Left forelimb (tissue), 1 donor: ENCODE measurements at places on chromosomes 6 and 20.

DNA sequence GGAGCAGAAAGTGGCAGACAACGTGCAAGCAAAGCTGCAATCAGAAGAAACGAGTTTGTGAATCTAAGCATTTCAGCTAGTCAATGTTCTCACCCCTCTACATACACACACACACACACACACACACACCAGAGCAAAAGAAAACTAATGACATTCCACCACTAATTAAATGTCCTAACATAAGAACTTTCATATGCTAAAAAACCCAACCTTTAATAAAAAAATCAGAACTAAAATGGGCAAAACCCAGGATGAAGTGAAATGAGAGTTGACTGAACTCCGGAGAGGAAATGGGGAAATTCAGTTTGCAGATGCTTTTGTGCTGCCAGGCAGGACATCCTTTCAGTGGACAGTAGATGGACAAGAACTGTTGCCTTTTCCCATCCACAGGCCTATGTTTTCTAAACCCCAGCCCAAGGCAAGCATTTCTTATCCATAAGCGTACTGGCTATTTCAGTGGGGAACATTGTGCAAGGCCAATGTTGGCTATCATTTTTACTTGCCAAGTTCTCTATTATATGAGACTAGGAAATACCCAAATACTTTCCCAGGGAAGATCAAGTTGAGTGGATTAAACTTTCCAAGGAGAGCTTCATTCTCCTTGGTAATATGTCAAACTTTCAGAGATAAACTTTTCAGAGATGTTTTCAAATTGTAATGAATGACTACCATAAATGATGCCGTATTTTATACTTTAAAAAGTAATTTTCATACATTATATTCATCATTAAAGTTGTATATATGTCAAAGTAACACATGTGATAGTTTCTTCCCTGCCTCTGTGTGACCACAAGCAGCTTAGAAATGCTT, 27.3 kb downstream of the RIN2 start:
- no peak for DNase-seq

DNA sequence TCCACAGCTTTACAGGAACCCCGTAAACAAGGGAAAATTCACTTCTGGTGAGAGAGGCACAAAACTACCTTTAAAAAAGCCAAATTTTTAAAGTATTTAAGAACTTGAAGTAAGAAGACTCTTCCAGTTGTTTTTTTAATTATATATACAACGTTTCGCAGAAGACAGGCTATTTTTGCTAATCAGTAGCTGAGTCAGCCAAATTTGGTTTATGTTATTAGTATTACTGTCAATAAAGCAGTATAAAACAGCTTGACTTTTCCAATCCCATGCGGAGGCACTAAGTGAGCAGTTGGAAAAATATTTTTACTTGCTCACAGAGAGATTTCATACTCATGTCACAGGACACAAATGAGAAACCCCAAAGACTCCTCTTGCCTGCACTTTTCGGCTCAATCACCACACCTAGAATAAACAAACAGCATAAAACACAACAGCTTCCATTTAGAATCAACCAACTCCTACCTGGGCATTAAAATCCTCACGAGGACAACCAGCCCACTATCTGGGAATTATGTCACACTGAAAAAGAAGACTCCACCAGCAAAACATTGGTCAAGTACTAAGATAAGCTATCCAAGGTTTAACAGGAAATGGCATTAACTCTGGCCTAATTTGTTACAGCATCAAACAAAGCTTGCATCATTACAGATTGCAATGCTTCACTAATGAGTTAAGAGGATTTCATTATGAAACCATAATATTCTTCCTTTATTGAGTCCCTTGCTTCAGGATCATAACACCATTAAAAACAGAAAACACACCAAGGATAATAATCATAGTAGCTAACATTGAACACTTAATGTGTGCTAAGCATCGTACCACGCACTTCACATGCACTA, 26.3 kb downstream of the ELOVL5 start:
- no peak for DNase-seq

DNA sequence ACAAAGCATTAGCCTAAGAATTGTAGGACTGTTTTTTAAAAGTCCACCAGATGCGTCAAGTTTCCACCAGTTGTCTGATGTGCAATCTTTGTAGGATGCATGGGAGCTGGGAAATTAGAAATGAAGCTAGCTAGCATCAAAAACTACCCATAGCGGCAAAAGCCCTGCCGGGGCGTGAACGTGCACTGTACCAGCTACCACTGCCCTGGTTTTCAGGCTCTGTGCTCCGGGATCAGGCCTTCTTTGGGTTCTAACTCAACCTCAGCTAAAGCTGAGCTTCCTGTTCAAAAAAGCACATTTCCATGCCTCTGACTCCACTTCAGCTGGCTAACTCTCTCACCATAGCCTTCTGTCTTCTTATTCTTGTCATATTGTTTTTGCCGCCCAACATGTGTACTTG, 26.9 kb upstream of the FUCA2 start:
- no peak for DNase-seq

DNA sequence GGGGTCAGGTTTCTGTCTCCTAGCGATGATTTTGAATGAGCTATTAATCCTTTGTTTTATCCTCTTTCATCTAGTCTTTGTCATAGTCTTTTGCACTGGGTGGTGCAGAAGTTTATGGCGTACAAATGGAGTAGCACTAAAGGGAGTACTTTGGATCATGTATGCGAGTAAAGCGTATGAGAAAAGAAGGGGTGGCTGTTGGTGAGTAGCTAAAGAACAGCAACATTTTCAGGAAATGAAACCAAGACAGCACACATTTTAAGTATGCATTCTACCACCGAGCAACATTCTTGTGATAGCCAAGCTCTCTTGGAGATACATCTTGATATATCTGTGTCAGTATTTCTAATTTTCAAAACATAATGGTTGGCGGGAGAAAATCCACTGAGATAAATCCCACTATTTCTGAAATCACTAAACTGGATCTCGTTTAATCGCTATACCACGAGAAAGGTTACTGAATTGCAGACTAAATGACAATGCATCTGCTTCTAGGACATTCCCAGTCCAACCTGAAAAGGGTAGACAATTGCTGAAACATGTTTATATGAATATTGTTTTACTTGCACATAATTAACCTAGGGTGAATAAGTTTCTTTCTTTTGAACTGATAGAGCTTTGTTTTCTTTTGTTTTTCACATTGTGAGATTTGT, 196.1 kb downstream of the TRIM27 start:
- no peak for DNase-seq

DNA sequence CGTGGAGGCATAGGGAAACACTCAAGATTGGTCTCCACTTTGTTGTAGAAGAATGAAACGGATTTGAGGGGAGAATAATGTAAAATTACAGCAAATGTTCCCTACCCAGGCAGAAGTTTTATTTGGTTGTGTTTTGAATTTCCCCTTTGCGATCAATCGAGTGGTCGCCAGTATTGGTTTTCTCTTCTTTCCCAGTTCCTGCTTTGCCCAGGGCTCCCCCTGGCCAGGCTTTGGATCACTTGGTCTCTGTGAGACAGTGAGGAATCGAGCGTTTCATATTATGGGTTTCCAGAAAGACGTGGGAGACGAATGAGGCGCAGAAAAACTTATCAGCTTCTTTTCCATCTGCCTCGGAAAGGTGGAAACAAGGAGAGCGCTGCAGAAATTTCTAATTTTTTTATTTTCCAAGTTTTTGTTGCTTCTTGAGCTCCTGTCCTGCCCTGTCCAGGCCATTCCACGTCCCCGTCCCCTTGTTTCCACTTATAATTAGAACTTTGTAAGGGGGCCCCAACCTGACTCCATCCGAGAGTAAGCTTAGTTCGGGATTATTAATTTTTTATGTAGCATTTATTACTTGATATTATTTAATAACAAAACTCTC, 7.5 kb upstream of the TBX18 start:
- no peak for DNase-seq

- DNase-seq, result no peak
Measured at GRCh38 chr6:20186981-20187380, 25.3 kb downstream of the MBOAT1 start.

DNA sequence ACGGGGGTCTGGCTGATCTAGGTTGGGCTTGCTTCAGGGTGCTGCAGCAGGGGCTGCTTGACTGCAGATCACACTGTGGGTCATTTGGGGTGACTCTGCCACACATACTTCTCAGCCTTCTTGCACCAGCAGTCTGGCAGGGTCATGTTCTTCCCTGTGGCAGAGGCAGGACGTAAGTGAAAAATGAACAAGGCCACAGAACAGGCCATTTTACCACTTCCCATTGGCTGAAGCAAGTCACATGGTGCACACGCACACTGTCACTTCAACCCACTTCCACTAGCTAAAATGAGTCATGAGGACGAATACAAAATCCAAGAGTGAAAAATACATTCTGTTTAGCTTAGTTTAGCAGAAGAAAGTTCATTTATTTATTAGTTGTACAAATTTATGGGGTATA, 168.6 kb upstream of the GGTLC1 start:
- DNase-seq, result no peak

GRCh38 chr20:13333036-13333435, 112.0 kb downstream of the ISM1 start:
- DNase-seq, result no peak

GRCh38 chr6:38603496-38603895, 36.2 kb downstream of the BTBD9 start:
- DNase-seq, result no peak

DNA sequence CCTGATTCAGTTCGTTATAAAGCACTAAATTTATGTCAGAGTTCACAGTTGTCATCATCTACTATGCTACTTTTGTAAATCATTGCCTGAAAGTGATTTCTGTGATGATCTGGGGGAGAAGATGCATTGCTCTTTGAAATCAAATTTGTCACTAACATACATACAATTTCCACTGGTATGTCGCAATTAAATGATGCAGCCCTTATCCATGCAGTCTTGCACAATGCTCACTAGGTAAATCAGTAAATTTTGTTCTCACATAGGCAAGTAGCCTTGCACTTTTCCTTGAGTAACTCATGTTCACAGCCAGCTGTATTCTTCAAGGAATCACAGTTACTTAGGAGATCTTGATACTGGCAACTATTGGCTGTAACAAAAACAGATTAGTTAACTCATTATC, 20.8 kb downstream of the CRISP2 start:
- no peak for DNase-seq

- no peak for DNase-seq
Measured at GRCh38 chr6:157779705-157780604, 43.1 kb upstream of the SNX9 start.

DNA sequence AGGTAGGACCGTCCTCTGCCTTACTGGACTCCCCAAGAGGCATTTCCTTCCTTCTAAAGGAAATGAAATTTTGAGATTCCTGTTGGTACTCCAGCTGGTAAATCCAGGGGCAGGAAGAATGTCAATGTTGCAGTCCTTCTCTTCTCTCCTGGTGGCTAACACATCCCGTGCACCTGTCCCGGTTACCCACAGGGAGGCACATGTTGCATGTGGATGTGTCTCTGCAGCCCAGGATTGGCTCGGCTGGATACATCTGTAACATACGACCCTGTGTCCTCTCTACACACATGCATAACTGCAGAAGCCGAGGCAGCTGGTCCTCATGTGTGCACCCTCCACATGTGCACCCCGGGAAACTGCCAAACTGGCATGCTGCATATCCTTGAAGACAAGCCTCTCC, 1.3 kb upstream of the LRFN2 start:
- DNase-seq, result no peak

DNA sequence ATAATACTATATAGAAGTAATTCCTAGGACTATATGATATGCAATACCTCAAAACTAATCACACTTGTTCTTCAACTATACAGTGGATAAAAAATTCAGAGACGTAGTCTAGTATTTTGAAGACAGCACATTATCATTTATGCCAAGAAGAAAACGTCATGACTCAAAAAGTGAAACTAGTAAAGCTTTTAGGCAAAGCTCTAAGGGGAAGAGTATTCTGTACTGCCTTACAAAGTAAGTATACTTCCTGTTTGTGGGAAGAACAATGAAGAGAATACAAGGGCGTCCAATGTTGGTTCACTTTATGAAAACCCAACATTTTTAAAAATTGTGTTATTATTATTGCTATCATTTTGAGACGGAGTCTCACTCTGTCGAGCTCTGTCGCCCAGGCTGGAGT, 27.9 kb downstream of the LOC128125822 start:
- DNase-seq, result no peak

GRCh38 chr6:25921525-25922203, 8.8 kb downstream of the SLC17A2 start:
- DNase-seq, result no peak

DNA sequence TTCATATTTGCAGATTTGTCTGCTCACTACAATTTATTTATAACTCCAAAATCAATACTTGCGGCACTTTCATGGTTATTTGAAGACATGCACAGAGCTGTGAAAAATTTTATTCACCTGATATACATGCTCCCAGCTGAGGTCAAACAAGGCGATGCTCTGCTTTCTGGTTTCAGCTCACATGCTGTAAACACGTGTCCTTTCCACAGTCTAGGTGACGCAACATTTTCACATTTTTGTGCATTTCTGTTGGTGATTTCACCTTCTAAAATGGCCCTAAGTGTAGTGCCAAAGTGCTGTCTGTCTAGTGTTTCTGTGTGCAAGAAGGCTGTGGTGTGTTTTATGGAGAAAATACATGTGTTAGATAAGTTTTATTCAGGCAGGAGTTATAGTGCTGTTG, 650.5 kb downstream of the RNF144B start:
- no peak for DNase-seq

DNA sequence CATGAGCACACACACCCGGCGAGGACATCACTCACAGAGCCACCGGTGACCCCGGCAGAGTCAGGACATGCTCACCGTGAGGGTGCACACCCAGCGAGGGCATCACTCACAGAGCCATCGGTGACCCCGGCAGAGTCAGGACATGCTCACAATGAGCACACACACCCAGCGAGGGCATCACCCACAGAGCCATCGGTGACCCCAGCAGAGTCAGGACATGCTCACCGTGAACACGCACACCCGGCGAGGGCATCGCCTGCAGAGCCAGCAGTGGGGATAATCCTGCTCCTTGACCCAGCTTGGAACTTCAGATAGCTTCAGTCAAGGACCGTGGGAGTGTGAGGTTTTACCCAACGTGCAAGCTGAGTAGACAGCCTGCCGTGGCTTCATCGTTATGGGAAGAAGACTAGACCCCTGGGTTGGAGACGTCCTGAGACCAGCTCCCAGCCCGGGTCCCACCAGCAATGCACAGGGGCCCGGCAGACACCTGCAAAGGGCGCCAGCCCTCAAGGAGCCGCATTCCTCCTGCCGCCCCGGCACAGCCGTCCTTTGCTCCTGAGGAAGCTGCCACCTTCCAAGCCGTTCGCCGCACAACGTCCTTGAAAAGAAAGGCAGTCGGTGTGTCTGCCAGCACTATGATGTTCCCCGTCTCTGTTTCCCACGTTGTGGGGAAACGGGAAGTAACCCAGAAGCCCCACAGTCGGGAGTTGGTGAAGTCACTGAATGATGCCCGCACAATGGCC, 192.3 kb downstream of the DLL1 start:
- DNase-seq, result peak; percentile 53

GRCh38 chr6:112203577-112204349, 50.6 kb downstream of the LAMA4 start:
- DNase-seq, result no peak
